SJCRH30 (cell line): ENCODE measurements at places on chromosomes 11 and 22.
A peak's percentile ranks its signal among the peaks of the same experiment; 100 is the strongest.

DNA sequence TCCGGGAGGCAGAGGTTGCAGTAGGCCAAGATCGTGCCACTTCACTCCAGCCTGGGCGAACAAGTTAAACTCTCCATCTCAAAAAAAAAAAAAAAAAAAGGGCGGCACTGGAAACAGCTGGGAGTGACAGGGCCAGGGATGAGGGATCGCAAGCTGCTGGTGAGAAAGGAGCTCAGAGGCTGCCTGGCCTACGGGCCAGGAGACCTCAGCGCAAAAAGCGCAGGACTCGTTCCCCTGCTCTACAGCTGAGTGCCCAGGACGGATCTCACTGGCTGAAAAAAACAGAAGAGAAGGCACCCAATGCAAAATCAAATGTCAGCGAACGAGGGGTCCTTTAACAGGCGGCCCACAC, 650 bp upstream of the NUP50 start:
- peak; percentile 59 for DNase-seq
- H3K4me3 ChIP-seq = peak overlapping the region; percentile 97
- H3K27me3 ChIP-seq = no peaks in the 10 kb centered on the region
- H3K27ac ChIP-seq = peak overlapping the region; percentile 89
- H3K4me1 ChIP-seq = peaks cover 19% of the 10 kb centered on the region
- H3K36me3 ChIP-seq = peaks cover 8% of the 10 kb centered on the region

DNA sequence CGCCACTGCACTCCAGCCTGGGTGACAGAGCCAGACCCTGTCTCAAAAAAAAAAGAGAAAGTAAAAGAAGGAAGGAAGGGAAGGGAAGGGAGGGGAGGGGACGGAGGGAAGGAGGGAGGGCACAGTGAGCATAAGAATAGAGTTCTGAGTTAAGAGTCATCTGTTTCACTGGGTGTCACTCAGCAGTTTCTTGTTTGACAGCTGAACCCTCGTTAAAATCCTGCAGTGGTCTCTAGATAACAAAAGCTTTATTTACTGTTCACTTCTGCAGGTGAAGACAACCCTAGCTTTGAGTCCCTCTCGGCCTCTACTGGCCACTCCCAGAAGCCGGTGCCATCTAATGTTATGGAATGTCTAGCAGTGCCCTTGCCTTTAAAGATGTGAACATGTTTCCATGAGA, 71.2 kb downstream of the CLPB start:
- H3K27me3 ChIP-seq = no peaks in the 10 kb centered on the region
- no peak overlapping the region for H3K4me3 ChIP-seq
- H3K4me1 ChIP-seq = no peaks in the 10 kb centered on the region
- DNase-seq = no peak
- H3K36me3 ChIP-seq = no peaks in the 10 kb centered on the region
- H3K27ac ChIP-seq = no peak overlapping the region

DNA sequence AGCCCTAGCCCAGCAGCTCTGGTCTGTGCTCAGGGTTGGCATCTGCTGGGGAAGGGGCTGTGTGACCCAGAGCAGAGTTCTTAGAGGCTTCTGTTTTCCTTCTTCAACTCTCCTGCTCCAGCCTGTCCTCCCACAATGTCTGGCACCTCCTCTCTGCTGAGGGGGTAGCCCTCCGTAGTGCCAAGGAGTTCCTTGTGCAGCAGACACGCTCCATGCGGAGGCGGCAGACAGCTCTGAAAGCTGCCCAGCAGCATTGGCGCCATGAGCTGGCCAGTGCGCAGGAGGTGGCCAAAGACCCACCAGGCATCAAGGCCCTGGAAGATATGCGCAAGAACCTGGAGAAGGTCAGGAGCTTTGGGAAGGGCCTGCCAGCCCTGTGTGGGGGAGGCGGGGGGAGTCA, 69.3 kb downstream of the CEP164 start:
- H3K27me3 ChIP-seq = no peaks in the 10 kb centered on the region
- no peak overlapping the region for H3K4me3 ChIP-seq
- H3K27ac ChIP-seq = no peak overlapping the region
- H3K4me1 ChIP-seq = no peaks in the 10 kb centered on the region
- DNase-seq = no peak
- H3K36me3 ChIP-seq = peaks cover 5% of the 10 kb centered on the region; the same call in 1 of the 2 replicates

DNA sequence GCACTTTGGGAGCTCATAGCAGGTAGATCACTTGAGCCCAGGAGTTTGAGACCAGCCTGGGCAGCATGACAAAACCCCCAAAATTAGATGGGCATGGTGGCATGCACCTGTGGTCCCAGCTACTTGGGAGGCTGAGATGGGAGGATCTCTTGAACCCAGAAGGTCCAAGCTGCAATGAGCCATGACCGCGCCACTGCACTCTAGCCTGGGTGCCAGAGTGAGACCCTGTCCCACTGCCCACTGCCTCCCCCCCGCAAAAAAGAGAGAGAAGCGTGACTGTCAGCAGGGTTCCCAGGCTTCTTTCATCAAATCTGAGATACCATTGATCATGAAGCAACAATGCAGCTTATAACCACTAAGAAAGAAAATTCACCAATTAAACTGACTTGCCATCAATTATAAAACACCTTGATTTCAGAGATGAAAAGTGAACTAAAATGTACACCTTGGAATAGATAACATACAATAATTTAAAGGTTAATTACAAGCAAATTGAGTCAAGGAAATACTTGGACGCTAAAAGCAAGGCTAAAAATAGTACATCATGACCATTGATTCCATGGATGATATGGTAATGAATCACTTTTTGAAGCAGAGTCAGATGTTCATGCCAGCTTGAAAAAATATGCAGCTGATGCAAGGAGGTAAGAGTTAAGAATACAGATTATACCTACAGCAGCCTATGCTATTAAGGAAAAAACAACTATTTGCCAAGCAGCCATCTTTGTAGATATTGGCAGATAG, 90.8 kb upstream of the ALKBH3 start:
- H3K27ac ChIP-seq = peak overlapping the region; percentile 94
- 0 out of 2 replicates have a peak, but pooled peaks cover 2% of the 10 kb centered on the region for H3K36me3 ChIP-seq
- no peak for DNase-seq
- H3K4me3 ChIP-seq = no peak overlapping the region
- peaks cover 32% of the 10 kb centered on the region for H3K4me1 ChIP-seq

- no peak overlapping the region for H3K27ac ChIP-seq
- H3K4me3 ChIP-seq = no peak overlapping the region
- H3K36me3 ChIP-seq = no peaks in the 10 kb centered on the region
- H3K4me1 ChIP-seq = no peaks in the 10 kb centered on the region
- 0 out of 2 replicates have a peak, but pooled peaks cover 7% of the 10 kb centered on the region for H3K27me3 ChIP-seq
Observed at GRCh38 chr11:6995703-6996102, 24.4 kb downstream of the ZNF214 start.

DNA sequence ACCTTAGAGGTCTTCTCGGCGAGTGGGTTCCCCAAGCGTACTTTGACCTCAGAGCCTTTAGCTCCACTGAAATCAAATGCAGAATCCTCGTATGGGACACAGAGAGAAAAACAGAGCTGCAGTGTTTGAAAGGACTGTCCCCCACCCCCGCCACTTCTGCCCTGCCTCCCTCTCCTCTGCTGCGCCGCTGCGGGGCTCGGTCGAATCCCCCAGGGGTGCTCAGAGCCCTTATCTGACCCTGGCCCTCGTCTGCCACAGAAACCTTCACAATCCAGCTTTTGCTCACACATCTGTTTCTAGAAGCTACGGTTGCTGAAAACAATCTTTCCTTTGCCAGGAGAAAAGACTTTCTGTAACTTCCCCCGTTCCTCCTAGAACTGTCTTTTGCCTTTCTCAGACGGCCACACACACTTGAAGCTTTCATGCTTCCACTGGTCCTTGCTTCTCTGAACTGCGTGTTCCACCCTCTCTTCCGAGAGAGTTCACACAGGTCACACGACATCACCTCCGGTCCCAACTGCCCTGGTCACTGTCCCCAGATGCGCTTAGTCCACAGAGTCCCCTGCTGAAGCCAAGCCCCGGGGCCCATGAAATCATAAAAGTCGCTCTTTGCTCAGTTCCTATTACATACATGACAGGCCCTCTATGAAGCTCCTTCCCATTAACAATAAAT, 3.7 kb downstream of the SMIM35 start:
- H3K27ac ChIP-seq = no peak overlapping the region
- H3K27me3 ChIP-seq = no peaks in the 10 kb centered on the region
- H3K36me3 ChIP-seq = no peaks in the 10 kb centered on the region
- H3K4me1 ChIP-seq = no peaks in the 10 kb centered on the region
- H3K4me3 ChIP-seq = no peak overlapping the region

DNA sequence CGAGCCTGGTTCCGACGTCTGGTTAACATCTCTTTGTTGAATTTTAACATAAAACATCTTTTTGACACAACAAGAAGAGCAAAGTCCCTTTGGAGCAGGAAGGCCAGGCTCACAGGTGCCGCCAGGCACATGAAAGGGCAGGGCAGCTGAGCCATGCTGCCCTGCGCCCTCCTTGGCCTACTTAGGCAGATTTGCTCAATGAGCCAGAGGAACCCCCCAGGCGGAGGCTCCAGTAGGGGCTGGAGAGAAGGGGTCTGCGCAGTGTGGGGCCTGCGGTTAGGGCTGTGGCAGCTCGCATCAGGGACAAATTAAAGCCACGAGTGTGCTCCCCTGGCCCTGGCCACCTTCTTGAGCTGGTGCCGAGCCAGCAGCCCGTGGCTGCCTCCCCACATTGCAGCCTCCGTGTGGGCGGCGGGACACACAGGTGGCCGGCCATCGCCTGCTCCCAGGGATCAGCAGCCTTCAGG, 9.9 kb upstream of the SLC22A12 start:
- no peak for DNase-seq
- H3K36me3 ChIP-seq = no peaks in the 10 kb centered on the region
- no peak overlapping the region for H3K4me3 ChIP-seq
- H3K4me1 ChIP-seq = no peaks in the 10 kb centered on the region
- H3K27me3 ChIP-seq = no peaks in the 10 kb centered on the region; the same call in none of the 2 replicates

- no peaks in the 10 kb centered on the region for H3K36me3 ChIP-seq
- H3K27ac ChIP-seq = no peak overlapping the region
- no peaks in the 10 kb centered on the region for H3K27me3 ChIP-seq
- no peak for DNase-seq
- no peak overlapping the region for H3K4me3 ChIP-seq
Observed at GRCh38 chr11:92922731-92923130, 46.7 kb upstream of the MTNR1B start.
